ENCODE measurements at places on chromosomes 5 and 9.

DNA sequence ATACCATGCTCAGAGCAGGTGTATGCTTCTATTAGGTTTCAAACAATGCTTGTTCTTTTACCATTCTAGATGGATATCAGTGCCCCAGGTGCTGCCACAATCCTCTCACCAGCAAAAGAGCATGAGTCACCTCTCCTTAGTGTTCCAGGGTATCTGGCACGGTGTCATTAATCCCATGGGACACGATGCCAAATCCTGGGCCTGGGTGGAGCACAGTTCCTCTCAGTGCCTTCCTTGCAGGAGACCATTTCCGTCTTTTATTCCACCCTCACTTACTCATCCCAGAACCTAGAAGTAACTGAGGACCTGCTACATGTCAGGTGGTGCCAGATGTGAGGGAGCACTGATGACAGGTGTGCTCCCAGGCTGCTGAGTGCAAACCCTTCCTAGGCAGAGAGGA is 1.3 kb upstream of the OR13J1 start:
- DNase-seq = no peak

GRCh38 chr9:84827216-84827765 is 157.8 kb downstream of the NTRK2 start:
- DNase-seq = no peak

- no peak for DNase-seq
Measured at GRCh38 chr5:137808503-137809135, 54.5 kb upstream of the HNRNPA0 start.

DNA sequence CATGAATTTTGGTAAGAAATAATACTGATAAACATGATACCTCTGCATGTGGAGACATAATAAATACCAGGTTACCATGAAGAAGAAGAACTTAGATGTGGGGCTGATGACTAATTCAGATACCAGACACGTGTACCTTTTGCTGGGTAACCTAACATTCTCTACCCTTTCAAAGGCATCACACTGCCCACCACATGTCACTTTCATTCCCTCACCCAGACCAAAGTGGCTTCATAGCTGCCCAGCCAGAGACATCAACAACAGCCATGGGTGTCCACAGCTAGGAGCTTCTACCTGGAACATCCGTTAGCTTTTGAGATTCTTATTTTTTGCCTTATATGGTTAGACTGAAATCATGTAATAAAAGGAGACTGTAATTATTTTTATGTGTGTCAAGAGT is 396.8 kb downstream of the MED10 start:
- no peak for DNase-seq

- no peak for DNase-seq
Measured at GRCh38 chr9:124266826-124267201, 9.1 kb downstream of the NEK6 start.

GRCh38 chr5:73126381-73126780 is 6.0 kb downstream of the TMEM171 start:
- DNase-seq = no peak
